ENCODE measurements at places on chromosomes 6 and 20.

DNA sequence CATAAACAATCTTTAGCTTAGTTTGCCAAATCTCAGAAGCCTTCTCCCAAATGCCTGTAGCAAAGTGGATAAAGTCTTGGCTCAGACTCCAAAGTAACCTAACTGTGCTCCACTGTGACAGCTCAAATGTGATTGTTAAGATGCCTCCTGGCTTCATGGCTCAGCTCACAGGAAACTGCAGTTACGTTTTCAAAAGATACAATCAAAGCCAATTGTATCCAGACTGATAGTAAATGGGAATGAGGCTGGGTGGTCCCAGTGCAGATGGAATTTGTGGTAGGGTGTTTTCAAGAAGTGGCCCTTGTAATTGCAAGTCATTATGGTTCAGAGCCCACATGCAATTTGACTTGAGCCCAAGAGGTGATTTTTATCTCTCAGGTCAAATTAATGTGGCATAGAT, 151.2 kb upstream of the TAB2 start:
- H3K4me1 ChIP-seq: peaks cover 20% of the 10 kb centered on the region
- H3K27ac ChIP-seq: no peak overlapping the region
- no peaks in the 10 kb centered on the region for H3K27me3 ChIP-seq
- no peaks in the 10 kb centered on the region for H3K36me3 ChIP-seq
- DNase-seq: no peak

GRCh38 chr20:19855416-19855815, 97.4 kb downstream of the RIN2 start:
- no peak for DNase-seq
- no peak overlapping the region for H3K4me3 ChIP-seq
- H3K36me3 ChIP-seq: peaks cover 3% of the 10 kb centered on the region
- H3K27ac ChIP-seq: no peak overlapping the region
- H3K27me3 ChIP-seq: no peaks in the 10 kb centered on the region
- no peaks in the 10 kb centered on the region for H3K4me1 ChIP-seq

GRCh38 chr20:9235518-9235917, 166.6 kb downstream of the PLCB4 start:
- H3K36me3 ChIP-seq: no peaks in the 10 kb centered on the region
- no peaks in the 10 kb centered on the region for H3K4me1 ChIP-seq
- H3K27ac ChIP-seq: no peak overlapping the region
- no peaks in the 10 kb centered on the region for H3K27me3 ChIP-seq
- no peak overlapping the region for H3K4me3 ChIP-seq

- no peaks in the 10 kb centered on the region for H3K36me3 ChIP-seq
- H3K27ac ChIP-seq: peak within 1 kb of the TSS; percentile 17
- H3K4me3 ChIP-seq: peak within 1 kb of the TSS; percentile 61
- H3K4me1 ChIP-seq: peaks cover 3% of the 10 kb centered on the region
- H3K27me3 ChIP-seq: no peaks in the 10 kb centered on the region
Measured at GRCh38 chr6:135851442-135852271, at the start of gene PDE7B. TSS of gene PDE7B (plus strand) at chr6:135851701.

DNA sequence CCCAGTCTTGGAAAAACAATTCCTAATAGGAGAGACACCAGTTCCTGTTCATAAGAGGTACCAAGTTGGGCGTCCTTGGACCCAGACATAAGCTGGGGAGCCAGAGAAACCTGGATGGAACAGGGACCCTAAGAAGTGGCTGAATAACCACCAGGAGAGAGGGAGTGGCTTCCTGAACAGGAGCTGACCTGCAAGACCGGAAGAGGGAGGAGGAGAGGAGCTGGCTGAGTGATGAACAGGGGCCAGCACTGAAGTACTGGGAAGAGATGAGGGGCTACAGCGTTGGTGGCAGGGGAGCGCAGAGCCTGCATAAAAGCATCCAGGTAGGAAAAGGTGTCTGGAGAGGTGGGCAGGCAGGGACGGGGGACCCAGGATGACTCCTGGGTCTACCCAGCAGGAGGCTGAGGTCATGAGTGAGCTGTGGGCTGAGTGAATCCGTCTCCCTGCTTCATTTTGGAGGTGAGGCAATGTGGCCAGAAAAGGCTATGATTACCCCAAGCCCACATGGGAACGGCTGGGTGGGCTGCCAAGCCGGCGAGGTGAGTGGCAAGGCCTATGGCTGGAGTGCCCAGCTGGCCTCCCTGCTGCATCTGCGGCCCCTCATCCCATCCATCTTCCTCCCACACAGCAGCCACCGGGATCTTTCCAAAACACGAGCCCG, 34.4 kb upstream of the ZFAND3 start:
- no peak for DNase-seq
- peaks cover 7% of the 10 kb centered on the region for H3K4me1 ChIP-seq
- peaks cover 38% of the 10 kb centered on the region for H3K27me3 ChIP-seq
- no peaks in the 10 kb centered on the region for H3K36me3 ChIP-seq
- H3K27ac ChIP-seq: no peak overlapping the region

- peaks cover 17% of the 10 kb centered on the region for H3K27me3 ChIP-seq
- DNase-seq: no peak
Measured at GRCh38 chr20:50218987-50219435, 28.4 kb downstream of the CEBPB start.

DNA sequence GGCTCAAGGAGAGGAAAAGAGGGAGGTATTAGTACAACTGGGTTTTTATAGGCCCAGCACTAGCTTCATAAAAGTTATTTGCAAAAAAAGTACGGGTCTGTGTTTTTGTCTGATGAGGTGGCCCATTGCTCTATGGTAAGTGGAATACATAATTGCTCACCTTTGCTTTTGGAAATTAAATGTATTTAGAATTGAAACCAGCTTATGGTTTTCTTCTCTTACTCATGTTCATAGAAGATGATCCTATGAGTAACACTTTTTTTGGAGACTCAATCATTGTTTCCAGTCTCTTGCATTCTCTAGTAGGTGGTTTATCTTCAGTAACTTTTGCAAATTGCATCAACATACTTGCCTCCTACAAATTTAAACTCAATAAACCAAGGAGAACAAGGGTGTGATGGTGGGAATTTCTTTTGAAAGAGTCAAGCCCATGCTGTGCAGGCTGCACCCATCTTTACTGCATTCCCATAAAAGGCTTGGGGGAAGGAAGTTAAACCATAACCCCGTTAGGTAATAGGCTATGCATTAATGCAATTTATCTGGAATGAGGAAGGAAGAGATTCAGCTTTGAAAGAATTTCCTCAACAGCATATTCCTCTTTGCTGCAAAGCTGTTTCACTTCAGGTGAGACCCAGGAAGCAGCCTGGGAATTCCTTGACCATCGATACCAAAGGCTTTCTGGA, 48.5 kb upstream of the EDN1 start:
- no peaks in the 10 kb centered on the region for H3K4me1 ChIP-seq
- H3K27me3 ChIP-seq: peaks cover 22% of the 10 kb centered on the region
- DNase-seq: no peak
- no peaks in the 10 kb centered on the region for H3K36me3 ChIP-seq
- no peak overlapping the region for H3K4me3 ChIP-seq

DNA sequence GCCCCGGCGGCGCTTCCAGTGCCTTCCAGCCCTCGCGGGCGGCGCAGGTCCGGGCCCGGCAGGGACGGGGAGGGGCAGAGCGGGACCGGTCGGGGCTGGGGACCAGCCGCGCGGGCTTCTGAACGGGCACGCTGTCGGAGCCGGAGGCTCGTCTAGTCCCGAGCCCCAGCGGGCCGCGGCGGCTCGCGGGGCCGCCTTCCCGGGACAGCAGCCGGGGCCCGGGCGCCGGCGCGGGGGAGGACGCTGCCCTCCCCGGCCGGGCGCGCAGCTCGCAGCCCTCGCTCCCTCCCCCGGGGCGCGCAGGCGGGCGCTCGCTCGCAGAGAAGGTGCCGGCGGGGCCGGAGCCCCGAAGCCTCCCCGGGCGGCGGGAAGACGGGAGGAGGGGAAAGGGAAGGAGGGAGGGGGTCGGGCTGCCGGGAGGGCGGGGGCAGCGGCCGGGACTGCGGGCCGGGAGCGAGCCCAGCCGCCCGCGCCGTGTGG, 696 bp upstream of the SIRPA start:
- peak overlapping the region; percentile 79 for H3K4me3 ChIP-seq
- peaks cover 70% of the 10 kb centered on the region for H3K27me3 ChIP-seq
- H3K36me3 ChIP-seq: no peaks in the 10 kb centered on the region
- peaks cover 2% of the 10 kb centered on the region for H3K4me1 ChIP-seq

Measured in effector memory CD8-positive, alpha-beta T cell (primary cell).